Stimulated activated CD8-positive, alpha-beta memory T cell treated with anti-CD3 and anti-CD28 coated beads, Interleukin-4, amount 100 ng/mL, for 1 hour (primary cell): ENCODE measurements at places on chromosomes 7 and 10.

- no peak for DNase-seq
Measured at GRCh38 chr7:148804343-148805235, 79.5 kb downstream of the EZH2 start.

GRCh38 chr7:44052771-44053365 is 8.4 kb downstream of the DBNL start:
- no peak for DNase-seq

GRCh38 chr7:55977831-55978230 is 13.4 kb downstream of the NIPSNAP2 start:
- no peak for DNase-seq

- DNase-seq, result no peak
Measured at GRCh38 chr7:2082139-2082998, 150.4 kb downstream of the MAD1L1 start.

GRCh38 chr7:104231054-104232046 is 23.5 kb upstream of the ORC5 start:
- DNase-seq, result no peak

GRCh38 chr7:27149842-27150567 is 2.4 kb downstream of the HOXA3 start:
- no peak for DNase-seq

DNA sequence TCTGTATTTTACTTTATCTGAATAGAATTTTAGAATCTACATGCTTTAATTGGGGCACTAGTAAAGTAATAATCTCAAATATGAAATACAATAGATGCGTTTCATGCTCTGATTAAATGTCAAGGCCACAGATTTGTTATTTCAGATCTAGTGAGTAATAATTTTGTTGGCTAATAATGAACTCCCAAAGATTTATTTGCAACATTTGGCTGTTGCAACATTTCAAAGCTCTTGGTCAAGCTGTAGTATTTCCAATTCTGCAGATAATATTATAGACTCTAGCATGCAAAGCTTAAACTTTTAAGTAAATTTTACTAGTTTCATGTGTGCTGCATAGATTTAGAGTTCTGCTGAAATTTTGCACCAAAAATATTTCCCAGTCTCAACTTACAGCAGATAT is 16.7 kb downstream of the LRRN3 start:
- DNase-seq, result no peak
